ENCODE measurements at places on chromosomes 16 and 17. TPM values are rescaled to one million over a fixed set of nuclear protein-coding genes. Genes with fewer than 3 reads are reported as not detected.

Gene TMEM88
- 18.5 TPM for total RNA-seq

Gene DHRS7C
- total RNA-seq = not detected

Gene CSH2
- total RNA-seq = not detected

Gene E4F1
- 22.3 TPM for total RNA-seq

Gene TELO2
- total RNA-seq = 27.9 TPM

Gene CDH1
- 55.7 TPM for total RNA-seq

Gene NOS2
- 1.6 TPM for total RNA-seq

Gene USP43
- 0.18 TPM for total RNA-seq

Gene ESRP2
- total RNA-seq = 0.36 TPM

Gene SLC6A2
- total RNA-seq = 1.1 TPM

Gene ATP2C2
- 0.58 TPM for total RNA-seq

- DNase-seq = no peak
Observed at GRCh38 chr16:82504836-82505235, 121.9 kb upstream of the CDH13 start.

DNA sequence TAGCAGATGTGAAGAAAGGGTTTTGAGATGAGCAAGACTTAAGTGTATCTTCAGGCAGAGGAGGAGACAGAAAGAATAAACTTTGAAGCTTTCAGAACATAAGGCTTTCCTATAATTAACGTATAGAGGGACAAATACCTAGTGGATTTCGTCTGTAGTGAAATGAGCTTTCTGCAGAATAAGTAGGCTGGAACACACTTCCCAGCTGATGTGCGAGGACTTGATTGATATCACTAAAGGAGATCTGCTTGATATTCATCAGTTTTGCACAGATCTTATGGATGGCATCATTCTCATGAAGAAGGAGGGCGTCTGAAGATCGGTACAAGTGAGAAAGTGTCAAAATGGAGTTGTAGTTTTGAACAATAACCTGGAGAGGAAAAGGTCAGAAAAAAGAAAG is 14.8 kb downstream of the TUBD1 start:
- peak; percentile 8 for DNase-seq

DNA sequence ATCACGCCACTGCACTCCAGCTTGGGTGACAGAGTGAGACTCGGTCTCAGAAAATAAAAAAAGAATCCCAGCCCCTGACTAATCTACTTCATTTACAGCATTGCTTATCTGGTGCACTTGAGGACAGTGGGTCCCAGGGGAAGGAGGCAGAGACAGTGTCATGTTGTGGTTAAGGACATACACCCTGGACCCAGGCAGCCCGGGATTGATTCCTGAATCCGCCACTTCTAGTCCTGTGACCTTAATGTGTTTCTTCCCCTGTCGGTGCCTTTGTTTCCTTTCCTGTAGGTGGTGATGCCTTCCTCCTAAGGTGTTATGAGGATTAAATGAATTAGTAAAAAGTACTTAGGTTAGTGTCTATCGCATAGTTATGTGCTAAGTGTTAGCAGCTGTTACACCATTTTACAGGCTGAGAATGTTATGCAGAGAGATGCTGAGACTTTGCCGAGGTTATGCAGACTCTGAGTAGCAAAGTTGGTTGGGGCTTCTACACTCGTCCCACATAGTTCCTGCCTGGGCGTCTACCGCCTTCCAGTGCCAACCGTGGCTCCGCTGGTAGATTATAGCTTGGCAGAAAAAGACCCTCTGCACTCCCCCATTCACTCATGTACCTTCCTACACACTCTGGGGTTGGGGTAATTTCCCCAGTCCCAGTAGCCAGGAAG is 74.8 kb downstream of the RAB11FIP4 start:
- DNase-seq = no peak

- no peak for DNase-seq
Observed at GRCh38 chr17:76213491-76213890, 26.8 kb downstream of the RNF157 start.

DNA sequence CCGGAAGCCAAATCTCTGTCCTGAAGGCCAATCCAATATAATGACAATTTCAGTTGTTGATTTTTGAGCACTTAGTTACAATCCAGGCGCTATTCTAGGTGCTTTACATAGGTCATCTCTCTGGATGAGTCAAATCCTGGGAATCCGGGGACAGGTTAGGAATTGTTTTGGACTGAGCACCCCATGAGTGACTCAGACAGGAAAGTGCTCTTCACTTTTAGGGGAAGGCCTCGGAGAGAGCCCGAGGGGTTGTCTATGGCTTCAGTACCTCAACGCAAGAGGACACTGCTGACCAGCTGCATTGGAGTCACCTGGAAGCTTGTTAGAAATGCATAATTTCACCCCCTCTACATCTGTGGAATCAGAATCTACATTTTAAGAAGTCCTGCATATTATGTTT is 108.8 kb downstream of the IRX5 start:
- no peak for DNase-seq

DNA sequence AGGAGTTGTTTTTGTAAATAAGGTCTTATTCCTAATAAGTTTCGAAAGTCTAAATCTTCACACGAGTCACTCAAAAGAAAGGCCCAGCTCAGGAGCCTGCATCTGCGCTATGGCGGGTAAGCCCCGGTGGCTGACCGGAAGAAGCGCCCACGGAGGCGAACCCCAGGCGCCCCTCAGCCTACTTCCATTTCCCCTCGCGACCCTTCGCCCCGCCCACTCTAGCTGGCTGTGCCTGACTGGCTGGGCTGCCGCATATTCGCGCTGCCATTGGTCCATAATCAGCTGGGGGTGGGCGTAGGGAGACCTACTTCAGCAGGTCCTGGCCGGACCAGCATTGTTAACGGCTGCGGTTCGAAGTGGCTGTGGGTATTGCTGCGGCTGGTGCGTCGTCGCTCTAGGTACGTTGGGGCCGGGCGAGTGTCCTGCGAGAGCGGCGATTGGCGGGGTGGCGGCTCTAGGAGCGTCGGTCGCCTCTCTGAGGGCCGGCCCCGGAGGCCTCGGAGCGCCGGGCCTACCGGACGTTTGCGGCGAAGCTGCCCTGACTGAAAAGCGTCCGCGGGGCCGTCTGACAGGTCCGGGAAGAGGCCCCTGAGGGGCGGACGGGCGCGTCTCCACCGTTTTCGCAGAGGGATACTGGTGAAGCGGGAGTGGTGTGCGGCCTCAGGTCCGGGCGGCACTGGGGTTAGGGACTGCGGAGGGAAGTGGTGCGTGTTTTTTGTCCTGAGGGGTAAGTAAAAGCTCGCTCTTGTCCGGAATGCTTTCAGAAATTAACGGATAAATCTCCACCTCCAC is at the start of gene ATF7IP2:
Gene ATF7IP2 (plus strand): TSS at position 337 of the 792 bp plus-strand sequence. CDS start 44,560 bp downstream, outside the sequence.
- DNase-seq = peak; percentile 90

DNA sequence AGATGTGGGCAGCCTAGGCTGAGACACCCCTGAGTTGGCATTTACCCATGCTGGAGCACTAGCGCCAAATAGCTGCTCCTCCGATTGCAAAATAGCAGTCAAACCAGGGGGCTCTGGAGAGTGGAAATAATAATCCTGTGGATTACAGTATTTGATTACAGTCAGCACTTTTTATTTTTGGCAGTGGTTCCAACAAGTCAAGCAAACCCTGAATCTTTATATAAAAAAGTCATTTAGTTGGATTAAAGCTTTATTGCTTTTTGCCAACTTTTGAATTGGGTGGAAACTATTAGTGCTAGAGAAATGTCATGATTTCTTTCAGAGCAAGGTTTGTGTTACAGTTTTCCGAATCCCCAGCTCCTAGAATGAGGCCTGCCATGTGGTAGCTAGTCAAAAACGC is 99.3 kb upstream of the FAM20A start:
- no peak for DNase-seq

GRCh38 chr16:80317599-80318037 is 223.2 kb upstream of the DYNLRB2 start:
- no peak for DNase-seq

GRCh38 chr16:3119701-3120408 is 7.5 kb downstream of the ZNF205 start:
- DNase-seq = no peak

GRCh38 chr17:36001862-36002603 is 680 bp upstream of the CCL15 start:
- DNase-seq = no peak

DNA sequence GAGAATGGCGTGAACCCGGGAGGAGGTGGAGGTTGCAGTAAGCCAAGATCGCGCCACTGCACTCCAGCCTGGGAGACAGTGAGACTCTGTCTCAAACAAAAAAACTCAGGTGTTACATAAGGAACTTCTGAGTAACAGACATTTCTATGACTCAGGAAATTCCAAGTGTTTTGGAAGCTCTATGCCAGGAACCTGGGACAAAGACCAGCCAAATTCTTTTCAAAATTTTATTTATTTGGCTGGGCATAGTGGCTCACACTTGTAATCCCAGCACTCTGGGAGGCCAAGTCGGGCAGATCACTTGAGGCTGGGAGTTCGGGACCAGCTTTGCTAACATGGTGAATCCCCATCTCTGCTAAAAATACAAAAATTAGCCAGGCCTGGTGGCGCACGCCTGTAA is 5.2 kb upstream of the SH2B1 start:
- DNase-seq = no peak

DNA sequence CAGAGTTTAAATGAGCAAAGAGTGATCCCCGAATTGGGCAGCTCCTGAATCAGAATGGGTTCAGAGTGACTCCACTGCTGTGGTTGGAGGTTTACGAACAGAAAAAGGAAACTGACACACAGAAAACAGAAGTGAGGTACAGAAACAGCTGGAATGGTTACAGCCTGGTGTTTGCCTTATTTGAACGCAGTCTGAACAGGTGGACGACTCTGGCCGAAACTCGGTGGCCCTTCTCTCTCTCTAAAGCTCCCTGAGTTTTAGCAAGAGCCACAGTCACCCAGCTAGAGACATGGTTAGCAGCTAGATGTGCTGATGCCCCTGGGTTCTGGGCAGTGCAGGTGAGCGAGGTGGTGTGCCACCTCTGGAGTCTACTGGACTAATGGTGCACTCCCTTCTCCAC is 54.2 kb upstream of the ATP2A3 start:
- no peak for DNase-seq

- DNase-seq = peak; percentile 93
Observed at GRCh38 chr16:85610446-85611193, 2.5 kb upstream of the GSE1 start.

- no peak for DNase-seq
Observed at GRCh38 chr16:77383606-77384187, 51.1 kb downstream of the ADAMTS18 start.

DNA sequence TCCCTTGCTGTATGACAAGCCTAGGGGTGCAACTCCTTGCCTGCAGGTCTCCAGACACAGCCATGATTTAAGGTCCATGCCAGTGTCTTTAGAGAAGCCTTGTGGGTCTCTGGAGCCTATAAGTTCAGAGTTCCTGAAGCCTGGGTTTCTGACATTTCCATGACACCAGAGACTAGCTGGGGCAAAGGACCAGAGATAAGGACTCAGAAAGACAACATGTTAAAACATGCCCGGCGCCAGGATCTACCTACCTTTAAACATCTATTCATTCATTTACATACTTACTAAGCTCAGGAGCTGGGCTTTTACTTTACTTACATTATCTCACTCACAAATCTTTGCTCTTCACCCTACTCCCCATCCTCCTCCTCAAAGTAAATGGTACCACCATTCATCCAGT is 1.5 kb downstream of the MRPL27 start:
- no peak for DNase-seq

- DNase-seq = no peak
Observed at GRCh38 chr16:71628810-71629209, 2.8 kb downstream of the MARVELD3 start.

GRCh38 chr17:66650544-66650877 is 184.4 kb upstream of the CACNG5 start:
- DNase-seq = no peak

All from sciatic nerve (tissue), 2 donors.